Uterus (tissue), 4 donors: ENCODE measurements at places on chromosomes 2 and 18. TPM values are rescaled to one million over a fixed set of nuclear protein-coding genes. Genes with fewer than 3 reads are reported as not detected.
A peak's percentile ranks its signal among the peaks of the same experiment; 100 is the strongest.

DNA sequence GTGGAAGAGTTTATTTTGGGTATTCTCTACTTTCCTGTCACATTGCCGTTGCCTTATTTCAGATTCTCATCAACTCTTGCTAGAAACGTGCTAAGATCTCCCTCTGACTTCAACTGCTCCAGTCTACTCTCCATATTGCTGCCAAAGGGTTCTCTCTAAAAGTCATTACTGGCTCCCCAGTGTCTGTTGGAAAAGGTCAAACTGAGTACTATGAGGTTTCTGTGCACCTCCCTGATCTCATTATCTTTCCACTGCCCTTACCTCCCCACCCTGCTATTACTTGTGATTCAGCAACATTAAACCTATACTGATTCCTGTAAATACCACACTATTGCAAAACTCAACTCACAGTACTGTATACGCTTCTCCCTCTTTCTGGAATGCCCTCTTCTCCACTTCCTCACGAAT is 1.9 kb upstream of the KRCC1 start:
- no peak for DNase-seq

DNA sequence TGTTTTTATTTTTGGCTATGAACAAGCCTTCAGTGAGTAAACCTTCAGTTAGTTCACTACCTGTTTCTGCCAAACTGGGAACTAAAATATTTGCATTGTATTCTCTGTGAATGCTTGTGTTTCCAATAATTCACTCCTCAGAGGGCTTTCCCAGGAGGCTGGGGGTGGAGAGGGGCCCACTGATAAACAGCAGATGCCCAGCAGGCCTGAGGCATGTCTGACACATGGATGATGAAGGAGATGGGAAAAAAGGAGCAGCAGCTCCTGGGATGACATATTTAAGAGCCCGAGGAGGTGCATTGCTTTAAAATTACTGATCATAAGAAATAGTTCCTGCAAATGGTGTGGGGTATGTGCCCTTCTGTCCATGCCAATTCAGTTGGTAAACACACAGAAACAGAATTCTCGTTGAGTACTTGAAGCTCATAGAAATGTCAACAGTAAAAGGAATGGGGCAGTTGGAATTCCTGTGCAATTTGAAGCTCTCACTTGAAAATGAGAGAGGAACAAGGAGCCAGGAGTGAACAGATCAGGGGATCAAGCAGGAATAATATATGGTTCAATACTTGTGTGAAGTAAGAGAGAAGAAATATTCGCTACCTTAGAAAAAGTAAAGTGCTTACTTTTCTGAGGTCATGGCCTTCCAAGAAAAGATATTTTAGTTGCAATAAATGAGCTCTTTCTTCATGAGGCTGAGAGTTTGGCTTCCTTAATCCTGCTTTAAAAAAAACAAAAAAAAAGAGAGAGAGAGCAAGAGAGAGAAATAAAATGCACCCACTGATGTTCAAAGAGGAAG is 22.0 kb upstream of the HNMT start:
- DNase-seq, result no peak

- DNase-seq, result no peak
These were observed 416.5 kb upstream of the KCNH7 start for GRCh38 chr2:163255086-163255485.

FAM161A gene
- total RNA-seq, result 0.88 TPM

DNA sequence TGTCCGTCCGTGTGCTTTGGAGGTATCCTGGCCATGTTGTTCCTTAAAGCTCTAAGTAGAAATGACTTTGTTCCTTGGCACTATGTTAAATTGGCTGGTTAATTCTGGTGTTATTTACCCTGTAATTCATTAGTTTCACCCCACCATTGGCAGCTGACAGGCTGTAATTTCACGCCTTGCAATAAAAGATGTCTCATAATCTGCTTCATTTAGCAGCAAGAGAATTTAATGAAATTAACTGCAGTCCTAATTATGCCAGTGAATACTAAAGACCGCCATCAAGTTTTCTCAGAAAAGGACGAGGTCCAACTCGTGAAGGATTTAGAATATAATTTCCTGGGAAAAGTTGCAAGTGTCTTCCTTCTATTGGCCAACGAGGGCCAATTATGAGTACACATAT is 319.2 kb downstream of the GBX2 start:
- DNase-seq, result no peak

KIAA2012 gene
- total RNA-seq, result not detected

TRIM43 gene
- not detected for total RNA-seq

- DNase-seq, result peak; percentile 26
These were observed 50.8 kb upstream of the UGP2 start for GRCh38 chr2:63790906-63791305.

- peak; percentile 19 for DNase-seq
These were observed 39.0 kb upstream of the PPP4R1 start for GRCh38 chr18:9653390-9653789.

TGFA gene
- 1.5 TPM for total RNA-seq

GRHL1 gene
- total RNA-seq, result 2.8 TPM
